CD4-positive, alpha-beta T cell treated with Interleukin-12 subunit alpha and Interleukin-12 subunit beta, for 1 hour (primary cell): ENCODE measurements at places on chromosomes 3 and 15.

GRCh38 chr15:36884518-36884875 lies 215.9 kb downstream of the MEIS2 start:
- no peak for DNase-seq

- DNase-seq = no peak
Observed at GRCh38 chr3:117687096-117687495, 977.5 kb downstream of the TUSC7 start.

GRCh38 chr3:172575375-172575774 lies 52.1 kb upstream of the TNFSF10 start:
- DNase-seq = no peak

DNA sequence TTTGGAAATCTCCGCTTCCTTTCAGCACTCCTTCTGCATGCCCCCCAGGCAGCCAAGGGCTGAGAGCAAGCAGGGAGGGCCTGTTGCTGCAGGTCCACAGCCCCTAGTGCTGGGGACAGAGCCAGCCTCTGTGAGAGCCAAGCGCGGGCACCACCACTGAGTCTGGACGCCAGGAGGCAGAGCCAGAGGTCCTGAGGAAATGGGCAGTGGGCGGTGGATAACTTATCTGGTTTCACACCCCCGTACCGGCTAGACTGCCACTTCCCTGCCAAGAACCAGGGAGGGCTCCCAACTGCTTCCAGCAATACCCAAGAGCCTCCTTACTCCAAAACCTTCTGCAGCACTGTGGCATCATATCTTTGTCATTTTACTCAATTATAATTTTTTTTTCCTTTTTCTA lies 141.6 kb upstream of the IGF1R start:
- no peak for DNase-seq

DNA sequence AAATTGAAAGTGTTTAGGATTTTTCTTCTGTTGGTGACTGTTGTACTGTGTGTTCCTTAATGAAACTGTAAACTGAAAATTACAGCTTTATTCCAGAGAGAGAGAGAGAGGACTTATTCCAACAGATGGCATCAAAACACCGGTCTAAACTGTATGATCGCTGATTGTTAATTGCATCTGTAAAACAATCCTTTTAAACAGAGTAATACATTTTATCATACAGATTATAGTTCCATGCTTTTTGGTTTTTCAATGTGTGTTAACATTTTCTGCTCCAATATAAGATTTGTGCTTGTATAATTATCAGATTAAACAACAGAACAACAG lies 289.7 kb upstream of the DNAJC19 start:
- DNase-seq = no peak

DNA sequence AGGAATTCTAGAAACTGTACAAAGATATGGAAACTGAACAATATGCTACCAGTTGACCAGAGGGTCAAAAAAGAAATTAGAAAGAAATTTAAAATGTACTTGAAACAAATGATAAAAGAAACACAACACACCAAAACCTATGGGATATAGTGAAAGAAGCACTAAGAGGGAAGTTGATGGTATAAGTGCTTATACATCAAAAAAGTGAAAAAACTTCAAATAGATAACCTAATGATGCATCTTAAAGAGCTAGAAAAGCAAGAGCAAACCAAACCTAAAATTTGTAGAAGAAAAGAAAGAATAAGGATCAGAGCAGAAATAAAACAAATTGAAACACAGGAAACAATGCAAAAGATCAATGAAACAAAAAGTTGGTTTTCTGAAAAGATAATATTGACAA lies 68.2 kb downstream of the TFDP2 start:
- DNase-seq = no peak

DNA sequence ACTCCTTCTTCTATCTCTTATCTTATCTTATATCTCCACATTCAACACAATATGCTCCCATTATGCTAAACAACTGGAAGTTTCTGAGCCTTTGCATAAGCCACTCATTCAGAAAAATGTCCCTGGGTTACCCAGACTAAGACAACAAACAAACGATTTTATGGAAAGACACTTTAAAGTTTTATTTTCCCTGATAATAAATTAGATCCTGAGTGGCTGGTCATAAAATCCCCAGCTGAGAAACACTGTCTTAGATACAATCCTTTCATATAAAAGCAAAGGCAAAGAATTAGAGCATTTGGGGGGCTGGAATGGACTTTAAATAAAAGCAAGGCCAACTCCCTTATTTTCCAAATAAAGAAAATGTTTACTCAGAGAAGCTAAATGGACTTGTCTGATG lies 322.3 kb downstream of the GBE1 start:
- no peak for DNase-seq

DNA sequence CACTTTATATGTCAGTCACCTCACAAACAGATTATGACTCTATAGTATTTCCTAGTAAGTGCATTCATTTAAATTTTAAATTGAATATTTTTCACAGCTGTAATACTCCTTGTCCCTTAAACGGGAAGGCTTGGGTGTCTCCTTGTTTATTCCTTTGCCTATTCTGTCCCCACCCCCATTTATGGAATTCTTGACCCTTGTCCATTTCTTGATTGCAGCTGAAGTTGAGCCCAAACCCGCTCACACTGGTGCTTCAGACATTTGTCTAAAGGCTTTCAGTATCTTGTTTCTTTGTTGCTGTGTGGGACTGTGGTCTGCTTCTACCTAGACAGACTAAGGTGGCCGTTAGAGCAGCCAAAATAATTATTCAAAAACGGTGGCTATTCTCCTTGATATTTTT lies 449.7 kb downstream of the FOXP1 start:
- DNase-seq = no peak

- no peak for DNase-seq
Observed at GRCh38 chr3:14370720-14371572, 31.5 kb upstream of the SLC6A6 start.

GRCh38 chr3:172464306-172464705 lies 16.1 kb upstream of the GHSR start:
- DNase-seq = no peak

DNA sequence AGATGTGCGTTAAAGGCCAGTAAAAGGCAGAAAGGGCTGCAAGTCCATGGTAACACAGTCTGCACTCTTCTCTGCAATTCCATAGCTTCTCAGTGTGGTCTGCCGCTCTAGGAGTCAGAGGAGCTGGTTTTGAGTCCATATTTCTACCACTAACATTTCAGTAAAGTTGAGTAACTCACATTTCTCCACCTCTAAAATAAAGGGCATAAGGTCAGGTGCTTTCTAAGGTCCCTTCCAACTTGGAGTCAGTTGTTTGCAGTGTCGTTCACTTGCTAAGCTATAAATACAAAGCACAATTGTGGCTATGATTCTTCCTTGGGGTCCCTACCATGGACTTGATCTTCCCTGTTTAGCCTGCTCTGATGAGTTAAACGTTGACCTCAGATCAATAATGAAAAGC lies 171.1 kb downstream of the P3H2 start:
- no peak for DNase-seq

- DNase-seq = no peak
Observed at GRCh38 chr15:43881944-43882343, 55.1 kb downstream of the WDR76 start.

DNA sequence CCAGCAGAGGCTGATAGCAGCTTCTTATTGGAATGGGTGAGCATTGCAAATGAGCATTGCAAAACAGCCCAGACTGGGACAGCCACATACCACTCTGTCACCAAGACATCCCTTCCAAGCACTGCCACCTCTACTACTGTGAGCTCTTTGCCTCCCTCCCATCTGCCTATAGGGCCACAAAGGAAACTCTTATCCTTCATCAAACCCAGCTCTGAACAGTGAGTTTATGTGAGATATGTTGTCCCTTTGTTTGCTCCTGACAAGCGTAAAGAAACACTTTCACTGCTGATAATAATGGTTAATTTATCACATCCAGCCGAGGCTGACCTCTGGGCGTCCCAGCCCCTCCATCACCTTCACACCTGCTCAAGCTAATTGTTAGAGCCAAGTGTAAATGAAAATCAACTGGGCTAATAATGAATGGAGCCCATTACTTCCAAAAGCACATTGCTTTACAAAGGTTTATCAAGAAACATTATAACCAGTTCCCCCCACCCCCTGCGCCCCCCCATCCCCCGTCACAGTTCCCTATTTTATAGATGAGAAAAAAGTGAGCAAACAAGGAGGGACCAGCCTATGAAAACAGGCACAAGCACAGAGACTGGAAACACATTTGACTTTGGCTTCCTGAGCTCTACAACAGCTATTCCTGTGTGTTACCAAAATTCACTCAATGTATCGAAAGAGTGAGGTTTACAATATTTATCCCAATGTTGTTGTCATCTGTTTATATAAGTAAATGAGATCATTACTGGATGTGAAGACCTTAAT lies 146.3 kb downstream of the ANXA2 start:
- no peak for DNase-seq

DNA sequence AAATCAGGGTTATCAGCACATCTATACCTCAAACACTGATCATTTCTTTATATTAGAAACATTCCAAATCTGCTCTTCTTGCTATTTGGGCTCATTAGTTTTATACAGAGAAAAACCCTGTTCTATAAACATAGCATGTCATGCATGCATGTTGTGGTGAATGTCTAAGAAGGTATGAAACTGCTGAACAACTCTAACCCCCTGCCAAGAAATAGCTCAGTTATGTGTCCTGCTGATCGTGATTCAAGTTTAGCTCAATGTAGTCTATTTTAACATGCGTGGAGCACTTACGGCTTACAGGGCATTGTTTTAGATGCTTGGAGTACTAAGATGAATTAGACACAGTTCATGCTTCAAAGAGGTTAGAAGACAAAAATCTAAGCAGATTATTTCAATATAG lies 35.8 kb downstream of the MYH15 start:
- no peak for DNase-seq

GRCh38 chr15:77033729-77034671 lies 36.9 kb downstream of the TSPAN3 start:
- no peak for DNase-seq

DNA sequence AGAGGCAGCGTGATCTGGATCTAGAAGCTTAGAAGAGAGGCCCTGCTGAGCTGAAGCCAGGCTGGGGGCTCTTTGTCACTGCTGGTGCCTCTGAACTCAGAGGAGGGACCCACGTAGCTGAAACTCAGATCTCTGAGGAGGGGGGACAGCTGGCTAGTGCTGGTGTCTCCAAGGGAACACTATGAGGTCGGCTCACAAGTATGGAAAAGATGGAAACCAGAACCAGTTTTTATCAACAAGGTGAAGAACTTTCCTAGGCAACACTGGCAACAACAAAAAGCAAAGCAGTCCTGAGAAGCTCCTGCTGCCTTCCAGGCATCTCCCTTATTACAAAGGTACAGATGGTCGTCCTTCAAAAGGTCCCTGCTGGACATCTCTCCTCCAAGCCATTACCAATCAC lies 27.0 kb upstream of the FSTL1 start:
- no peak for DNase-seq

DNA sequence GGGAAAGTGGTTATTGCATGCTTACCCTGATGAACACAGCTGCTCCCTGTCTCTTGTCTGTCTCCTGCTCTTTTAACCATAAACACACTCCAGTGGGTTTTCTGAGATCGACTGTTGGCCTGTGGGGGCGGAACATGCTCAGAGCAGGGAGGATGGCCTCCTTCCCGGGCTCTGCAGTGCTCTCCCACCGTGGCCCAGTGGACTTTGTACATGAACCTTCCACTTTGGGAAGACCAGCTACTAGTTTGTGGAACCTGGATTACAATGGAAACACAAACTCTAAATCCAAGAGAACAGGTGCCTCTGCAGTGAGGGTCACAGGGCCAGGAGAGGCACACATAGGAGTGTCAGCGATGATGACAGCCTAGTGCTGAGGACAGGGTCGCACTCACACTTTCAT lies 56.5 kb downstream of the KLF13 start:
- no peak for DNase-seq

DNA sequence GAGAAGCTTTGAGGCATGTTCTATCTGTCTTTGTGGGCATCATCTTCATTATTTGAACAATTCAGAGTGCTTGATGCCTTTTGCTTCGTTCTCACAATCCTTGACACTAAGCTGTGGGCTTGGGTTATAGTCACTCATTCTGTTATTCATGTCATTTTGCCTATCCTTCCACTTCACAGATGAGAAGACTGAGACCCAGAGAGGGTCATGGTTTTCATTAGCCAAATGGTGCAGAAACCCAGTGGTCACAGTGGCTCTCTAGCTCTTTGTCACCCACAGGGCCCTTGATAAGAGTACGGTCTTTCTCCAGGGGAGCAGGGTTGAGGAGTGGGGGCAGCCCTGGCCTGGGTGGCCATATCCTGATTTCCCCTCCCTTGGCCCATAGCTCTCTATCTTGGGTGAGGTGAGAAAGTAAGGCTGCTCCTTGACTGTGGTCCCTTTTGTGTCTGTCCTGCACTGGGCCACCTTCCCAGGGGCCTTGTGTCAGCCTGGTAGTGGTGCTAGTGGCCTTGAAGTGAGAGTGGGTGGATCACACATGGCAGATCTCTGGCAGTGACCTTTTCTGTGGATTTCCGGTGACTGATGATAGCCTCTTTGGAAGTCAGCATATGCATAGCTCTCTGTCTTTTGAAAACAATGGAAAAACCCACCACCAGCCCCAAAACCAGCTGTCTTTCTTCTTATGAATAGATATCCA lies 130.1 kb downstream of the IGF1R start:
- no peak for DNase-seq

DNA sequence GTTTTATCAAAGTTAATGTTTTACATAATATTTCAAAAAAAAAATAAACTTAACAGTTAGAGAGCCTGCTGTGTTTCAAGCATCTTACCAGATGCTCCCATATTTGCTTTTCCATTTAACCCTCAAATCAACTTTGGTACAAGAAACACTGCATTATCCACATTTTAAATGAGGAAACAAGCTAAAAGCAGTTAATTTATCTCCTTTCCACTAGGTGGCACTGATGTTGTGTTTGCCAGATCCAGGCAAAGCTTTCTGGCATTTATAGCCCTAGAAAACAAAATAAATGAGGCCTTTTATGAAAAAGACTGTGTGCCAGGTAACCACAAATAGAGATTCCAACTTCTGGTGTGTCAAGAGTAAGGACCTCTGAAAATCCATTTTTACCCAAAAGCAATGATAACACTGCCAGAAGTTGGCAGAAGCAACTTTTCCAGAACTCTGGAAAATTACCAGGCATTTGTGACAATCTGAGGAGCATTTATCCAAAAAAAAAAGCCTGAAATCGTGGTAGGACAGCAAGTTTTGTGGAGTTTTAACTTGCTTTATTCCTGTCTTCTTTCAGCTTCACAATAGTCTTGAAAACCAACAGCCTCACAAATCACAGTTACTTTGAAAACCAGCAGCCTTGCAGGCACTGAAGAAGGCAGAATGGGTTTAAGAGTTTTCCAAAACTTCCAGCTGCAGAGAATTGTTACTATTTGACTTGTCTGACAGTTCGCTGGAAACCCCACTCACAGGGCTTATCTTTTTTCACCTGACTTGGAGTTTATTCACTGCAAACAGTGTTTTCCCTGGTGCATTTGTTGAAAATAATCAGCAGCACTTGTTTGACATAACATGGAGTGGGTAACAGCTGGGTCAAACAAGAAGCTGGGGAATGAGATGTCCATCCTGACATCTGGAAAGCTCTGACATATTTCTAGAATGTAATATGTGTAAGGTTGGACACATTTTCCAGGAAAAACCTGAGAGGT lies 9.2 kb downstream of the FAM162A start:
- DNase-seq = peak; percentile 55
